ENCODE measurements at places on chromosomes 1 and 21.
A peak's percentile ranks its signal among the peaks of the same experiment; 100 is the strongest.

GRCh38 chr1:193115629-193116227 is 6.1 kb upstream of the CDC73 start:
- peak; percentile 86 for DNase-seq

- no peak for DNase-seq
These were observed 19.8 kb downstream of the CHI3L2 start for GRCh38 chr1:111247125-111247838.

- no peak for DNase-seq
These were observed 14.4 kb downstream of the MAPKAPK2 start for GRCh38 chr1:206699000-206699586.

GRCh38 chr1:175536369-175536768 is 207.0 kb downstream of the TNR start:
- no peak for DNase-seq

- DNase-seq: peak; percentile 73
These were observed 441.1 kb downstream of the SETD4 start for GRCh38 chr21:35619184-35619583.

- DNase-seq: no peak
These were observed 9.5 kb downstream of the STX6 start for GRCh38 chr1:181013144-181013543.

GRCh38 chr1:246954126-246954525 is 22.4 kb upstream of the AHCTF1 start:
- no peak for DNase-seq

DNA sequence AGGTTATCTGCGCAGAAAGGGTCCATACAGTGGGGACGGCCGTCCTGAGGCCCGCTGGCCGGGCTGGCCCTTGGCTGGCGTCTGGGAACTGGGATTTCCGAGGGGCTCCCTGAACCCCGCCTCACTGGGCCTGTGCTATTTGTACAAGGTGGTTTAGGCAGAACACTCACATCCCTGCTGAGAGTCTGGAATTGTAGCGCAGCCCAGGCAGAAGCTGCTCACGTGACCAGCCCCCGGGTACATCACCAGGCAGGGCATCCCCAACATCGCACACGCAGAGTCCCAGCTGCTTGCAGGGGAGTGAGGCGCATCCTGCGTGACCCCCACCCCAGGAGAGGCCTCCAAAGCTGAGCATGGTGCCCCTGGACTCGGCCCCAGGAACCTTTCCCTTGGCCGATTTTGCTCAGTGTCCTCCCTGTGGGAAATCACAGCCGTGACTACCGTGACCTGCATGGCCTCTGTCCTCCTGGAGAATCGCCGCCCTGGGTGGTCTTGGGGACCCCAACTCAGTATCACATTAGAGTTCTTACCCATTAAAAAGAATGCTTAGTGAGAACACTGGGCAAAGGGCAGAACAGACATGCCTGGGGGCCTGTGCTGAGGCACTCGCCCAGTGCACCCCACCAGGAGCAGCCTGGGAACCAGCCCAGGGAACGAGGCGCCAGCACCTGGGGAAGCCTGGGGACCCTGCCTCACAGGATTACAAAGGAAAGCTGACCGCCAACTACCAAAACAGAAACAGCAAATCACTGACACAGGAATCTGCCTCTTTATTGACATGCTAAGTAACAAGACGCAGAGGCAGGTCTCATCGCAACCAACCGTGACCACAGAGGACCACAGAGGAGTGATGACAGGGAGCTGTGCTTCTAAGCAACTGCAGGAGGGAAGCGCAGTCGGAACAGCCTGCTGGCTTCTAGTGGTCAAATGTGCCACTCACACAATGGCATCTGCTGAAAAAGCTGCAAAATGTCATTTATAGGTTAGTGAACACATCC is 33.5 kb downstream of the UBE2G2 start:
- DNase-seq: no peak

GRCh38 chr1:186532466-186532865 is 71.6 kb upstream of the PDC start:
- no peak for DNase-seq

DNA sequence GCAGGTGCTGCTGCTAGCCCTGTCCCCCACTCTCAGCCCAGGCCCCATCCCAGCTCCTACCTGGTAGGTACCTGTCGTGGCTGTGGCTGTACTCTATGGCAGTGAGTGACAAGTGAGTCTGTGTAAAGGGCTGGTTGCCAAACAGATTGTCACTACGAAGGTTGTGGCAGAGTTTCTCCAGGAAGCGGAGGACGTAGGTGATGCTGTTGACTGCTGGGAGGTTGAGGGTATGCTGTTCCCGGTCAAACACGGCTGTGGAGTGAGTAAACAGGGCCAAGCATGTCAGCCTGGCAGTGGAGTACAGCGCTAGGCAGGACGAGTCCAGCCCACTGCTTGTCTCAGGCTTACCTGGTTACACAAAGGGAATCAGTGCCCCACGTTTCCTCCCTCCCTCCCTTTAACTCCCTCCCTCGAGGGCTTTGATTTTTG is 24.8 kb upstream of the SLFNL1 start:
- peak; percentile 27 for DNase-seq

DNA sequence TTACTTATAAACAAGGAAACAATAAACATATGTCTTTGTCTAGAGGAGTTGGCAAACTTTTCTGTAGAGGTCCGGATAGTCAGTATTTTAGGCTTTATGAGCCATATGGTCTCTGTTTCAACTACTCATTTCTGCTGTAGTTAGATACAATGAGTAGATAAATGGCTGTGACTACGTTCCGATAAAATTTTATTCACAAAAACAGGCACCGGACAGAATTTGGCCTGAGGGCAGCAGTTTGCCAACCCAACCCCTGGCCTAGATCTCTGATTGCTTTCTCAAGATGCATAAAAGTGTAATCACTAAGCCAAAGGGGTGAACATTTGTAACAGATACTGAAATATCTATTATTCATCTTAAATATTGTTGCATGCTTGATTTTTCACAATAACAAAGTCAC is 123.1 kb upstream of the ESRRG start:
- no peak for DNase-seq

DNA sequence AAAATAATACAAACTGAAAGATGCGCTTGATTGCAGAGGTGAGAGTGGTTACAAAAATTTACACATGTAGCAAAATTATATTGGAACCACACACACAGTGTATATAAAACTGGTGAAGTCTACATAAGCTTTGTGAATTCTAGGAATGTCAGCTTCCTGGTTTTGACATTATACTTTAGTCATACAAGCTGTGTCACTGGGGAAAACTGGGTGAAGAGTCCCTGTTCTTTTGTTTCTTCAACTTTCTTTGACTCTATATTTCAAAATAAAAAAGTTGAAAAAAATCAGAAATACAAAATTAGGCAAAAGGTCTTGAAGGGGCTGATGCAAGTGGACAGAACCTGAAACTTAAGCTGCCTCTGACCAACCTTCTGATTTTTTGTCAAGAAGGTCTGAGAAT is 3.0 kb downstream of the C1QC start:
- no peak for DNase-seq
